ENCODE measurements at places on chromosomes 13 and 19.

GRCh38 chr13:59047546-59047945, 1116.2 kb downstream of the DIAPH3 start:
- DNase-seq = no peak

GRCh38 chr19:53823380-53824120, 564 bp downstream of the NLRP12 start:
- DNase-seq = no peak

DNA sequence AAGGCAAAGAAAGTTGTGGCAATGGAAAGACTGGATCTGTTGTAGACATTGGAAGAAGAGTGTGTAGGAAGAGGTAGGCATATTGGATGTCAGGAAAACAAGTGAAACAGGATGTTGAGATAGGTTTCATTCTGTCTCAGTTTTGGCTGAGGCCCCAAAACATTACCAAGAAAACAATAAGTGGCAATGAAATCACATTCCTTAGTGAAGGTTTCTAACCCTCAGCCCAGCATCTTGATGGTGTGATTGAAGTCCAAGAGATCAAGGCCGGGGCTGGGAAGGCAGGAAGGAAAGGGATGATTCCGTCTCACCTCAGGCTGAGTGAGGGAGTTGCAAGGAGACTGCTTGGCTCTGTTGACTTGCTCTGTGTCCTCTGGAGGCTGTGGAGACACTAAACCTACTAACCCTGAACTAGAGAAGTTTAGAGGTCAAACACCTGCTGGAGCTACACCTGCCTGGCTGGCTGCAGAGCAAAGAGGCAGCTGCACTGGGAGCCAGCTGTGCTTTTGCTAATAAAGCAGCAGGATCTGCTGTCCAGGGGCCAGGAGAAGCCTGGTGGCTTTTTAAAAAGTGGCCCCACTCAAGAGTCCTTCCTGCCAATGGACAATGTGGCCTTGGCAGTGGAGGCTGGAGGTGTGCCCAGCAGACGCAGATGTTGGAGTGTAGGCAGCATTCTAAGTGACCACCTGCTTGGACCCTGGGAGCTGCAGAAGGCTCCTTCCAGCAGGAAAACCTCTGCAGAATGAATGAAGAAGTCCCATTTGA, 53.6 kb downstream of the DGKH start:
- no peak for DNase-seq

GRCh38 chr13:25196971-25197370, 24.9 kb upstream of the AMER2 start:
- DNase-seq = no peak

DNA sequence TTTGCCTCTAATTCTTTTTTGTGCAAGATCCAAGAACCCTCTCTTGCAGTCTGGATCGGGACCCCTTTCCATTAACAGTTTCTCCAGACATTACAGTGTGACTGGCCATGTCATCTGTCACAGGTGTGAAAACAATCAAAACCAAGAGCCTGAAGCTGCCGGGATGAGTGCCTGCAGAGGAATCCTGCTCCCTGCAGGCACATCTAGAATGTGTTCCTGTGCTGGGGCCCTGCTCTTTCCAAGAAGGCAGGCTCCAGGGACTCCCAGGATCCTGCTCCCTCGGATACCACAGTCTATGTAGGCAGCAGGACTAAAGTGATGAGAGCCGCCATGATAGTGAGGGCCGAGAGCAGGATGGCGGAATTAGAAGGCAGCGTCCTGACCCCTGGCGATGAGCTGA, 38.8 kb downstream of the CCDC169 start:
- no peak for DNase-seq

- DNase-seq = no peak
Measured at GRCh38 chr19:49533551-49534488, 6.0 kb downstream of the RCN3 start.

- DNase-seq = no peak
Measured at GRCh38 chr13:100725472-100725871, 50.9 kb upstream of the TMTC4 start.

DNA sequence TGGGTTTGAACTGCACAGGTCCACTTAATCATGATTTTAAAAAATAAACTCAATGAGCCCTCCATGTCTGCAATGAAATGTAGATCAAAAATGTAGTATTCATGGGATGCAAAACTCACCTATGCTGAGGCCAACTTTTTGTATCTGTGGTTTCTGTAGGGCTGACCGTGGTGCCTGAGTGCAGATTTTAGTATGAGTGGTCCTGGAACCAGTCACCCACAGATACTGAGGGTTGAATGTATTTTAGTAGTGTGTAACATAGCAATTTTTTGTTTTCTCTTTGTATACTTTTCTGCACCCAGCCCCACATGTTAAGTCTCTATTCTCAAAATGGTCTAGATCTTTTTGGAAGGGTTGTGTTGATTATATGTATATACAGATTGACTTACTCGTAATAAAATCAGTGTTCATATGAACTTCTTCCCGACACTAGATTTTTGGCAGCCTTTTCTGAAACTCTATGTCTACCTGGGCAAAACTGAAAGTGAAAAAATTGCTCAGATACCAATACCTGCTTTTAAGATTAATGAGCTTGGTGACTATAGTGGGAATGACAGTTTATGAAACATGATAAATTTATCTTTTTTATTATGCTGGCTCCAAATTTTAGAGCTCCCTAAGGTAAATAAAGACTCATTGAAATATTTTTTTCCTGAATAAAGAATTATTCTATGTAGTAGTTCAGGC, 51.6 kb downstream of the DNAJC15 start:
- no peak for DNase-seq

GRCh38 chr13:62433660-62434059, 1018.0 kb upstream of the PCDH20 start:
- no peak for DNase-seq

DNA sequence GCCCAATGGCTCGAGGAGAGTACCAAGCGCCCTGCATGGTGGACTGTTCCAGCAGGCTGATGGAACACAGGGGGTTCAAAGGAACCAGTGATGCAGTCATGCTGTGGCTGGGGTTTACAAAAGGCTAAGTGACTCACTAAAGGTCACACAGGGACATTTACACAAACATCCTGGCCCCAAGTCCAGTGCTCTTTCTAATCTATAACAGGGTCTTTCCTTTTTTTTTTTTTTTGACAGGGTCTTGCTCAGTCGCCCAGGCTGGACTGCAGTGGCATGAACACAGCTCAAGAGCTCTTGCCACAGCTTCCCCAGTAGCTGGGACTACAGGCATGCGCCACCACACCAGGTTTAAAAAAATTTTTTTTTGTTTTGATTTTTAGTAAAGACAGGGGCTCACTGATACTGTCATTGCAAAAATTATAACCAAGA, 2.8 kb upstream of the SLC25A15 start:
- DNase-seq = no peak

DNA sequence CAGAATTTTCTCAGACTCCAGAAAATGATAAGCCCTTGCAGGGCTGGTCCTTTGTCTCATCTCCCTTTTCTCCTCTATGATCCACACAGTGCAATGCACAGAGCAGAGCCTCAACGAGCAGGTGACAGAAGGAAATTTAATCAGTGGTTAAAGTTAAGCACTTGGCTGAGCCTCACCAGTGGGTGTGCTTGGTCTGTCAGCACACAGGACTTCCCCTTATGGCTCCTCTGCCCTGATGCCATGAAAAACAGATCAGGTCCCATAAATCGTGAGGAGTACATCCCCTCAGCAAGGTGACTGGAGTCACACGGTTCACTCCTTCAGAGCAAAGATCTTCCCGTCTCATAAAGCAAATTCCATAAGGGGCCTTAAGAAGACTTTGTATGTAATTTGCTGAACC, 818.2 kb downstream of the UQCRFS1 start:
- DNase-seq = no peak

- no peak for DNase-seq
Measured at GRCh38 chr13:27981006-27981708, 7.3 kb downstream of the URAD start.

DNA sequence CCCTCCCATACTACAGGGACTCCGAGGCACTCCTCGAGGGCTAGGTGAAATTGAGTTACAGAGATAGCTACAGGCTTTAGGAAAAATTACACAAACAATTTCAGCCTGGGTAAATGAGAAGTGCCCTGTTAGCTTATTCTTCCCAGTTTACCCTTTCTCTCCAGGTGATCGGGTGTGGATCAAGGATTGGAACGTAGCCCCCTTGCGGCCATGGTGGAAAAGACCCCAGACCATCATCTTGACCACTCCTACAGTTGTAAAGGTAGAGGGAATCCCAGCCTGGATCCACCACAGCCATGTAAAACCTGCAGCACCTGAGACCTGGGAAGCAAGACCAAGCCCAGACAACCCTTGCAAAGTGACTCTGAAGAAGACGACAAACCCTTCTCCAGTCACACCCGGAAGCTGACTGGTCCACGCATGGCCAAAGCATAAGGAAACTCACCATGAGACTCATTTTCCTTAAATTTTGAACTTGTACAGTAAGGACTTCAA, 600.6 kb downstream of the UQCRFS1 start:
- DNase-seq = no peak

DNA sequence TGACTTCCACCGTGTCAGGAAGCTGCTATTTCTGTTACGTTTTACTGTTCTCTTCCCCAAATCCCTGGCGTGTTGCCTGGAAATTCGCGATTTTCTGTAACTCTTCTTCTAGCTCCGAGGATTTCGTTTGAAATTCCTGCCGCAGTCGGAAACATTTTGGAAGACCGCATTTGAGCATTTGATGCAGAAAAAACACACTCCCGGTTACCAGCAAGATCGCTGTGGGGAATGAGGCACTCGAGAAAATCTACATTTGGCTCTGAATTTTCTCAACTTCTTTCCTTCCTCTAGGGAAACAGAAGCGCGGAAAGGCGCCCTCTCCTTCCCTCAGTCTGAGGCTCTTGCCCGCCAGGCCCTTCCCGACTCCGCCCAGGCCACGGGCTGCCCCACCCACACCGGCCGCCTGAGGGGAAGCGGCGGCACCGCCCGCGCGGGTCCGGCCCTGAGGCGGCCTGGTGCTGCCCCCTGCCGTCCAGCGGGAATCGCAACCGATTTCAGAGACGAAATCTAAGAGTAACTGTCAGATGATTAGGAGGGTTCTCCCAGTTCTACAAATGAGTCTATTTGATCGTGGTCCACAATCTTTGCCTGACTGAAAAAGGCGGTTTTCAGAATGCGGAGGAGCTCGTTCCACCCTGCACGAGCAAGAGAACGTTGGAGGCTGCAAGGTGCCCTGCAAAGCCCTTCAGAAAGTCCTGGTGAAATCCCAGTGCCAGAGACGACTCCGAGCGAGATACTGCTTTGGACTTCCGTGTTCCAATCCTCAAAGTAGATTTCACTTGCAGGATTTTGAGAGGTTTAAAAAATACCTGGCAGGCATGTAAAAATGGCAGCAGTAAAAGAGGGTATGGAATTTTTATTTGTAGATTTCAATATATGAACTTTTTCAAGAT, 18.4 kb upstream of the TUBGCP3 start:
- peak; percentile 67 for DNase-seq

GRCh38 chr13:48600374-48601364, 53.1 kb upstream of the CYSLTR2 start:
- DNase-seq = no peak

DNA sequence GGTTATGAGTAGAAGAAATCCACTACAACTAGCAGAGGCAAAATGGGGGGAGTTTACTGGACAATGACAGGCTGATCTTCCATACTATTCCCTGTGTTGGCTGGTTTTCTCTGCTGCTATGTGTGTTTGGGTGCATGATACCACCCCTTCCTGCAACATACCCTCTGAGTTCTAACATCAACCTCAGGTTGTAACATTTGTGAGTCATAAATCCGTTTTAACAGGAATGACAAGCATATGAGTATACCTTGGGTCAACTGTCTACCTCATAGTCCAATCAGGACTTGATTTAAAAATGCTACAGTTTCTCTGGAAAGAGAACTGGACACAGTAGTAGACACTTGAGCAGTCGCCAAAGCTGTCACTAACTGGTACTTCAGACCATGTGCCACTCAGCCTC, 422.9 kb downstream of the KCTD12 start:
- DNase-seq = no peak

- DNase-seq = no peak
Measured at GRCh38 chr19:49512970-49513745, 697 bp downstream of the FCGRT start.

GRCh38 chr13:90726375-90726774, 621.1 kb upstream of the MIR17HG start:
- DNase-seq = no peak

DNA sequence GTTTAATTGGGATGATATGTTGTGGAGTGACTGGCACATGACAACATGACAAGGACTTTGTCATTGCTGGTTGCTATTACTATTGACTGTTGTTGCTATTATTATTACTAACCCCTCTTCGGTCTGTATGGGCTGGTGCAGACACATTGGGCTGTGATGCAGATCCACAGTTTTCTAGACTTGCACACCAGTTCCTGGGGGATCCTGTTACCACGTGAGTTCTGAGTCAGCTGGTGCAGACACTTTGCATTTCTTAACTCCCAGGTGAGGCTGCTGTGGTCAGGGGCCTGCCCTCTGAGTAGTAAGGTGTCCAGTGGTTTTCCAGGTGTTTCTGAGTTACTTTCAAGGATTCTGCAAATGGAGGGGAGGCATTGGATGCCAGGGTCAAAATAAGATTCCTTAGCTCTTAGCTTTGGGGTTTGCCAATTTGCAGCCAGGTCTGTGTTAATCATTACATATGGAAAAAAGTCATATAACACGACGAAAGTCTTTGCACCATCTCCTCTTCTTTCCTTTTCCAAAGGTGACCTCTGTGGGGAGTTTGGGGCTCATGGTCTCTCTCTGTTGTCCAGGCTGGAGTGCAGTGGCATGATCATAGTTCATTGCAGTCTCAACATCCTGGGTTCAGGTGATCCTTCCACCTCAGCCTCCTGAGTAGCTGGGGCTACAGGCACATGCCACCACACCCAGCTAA, 19.3 kb downstream of the BICRA start:
- DNase-seq = no peak

DNA sequence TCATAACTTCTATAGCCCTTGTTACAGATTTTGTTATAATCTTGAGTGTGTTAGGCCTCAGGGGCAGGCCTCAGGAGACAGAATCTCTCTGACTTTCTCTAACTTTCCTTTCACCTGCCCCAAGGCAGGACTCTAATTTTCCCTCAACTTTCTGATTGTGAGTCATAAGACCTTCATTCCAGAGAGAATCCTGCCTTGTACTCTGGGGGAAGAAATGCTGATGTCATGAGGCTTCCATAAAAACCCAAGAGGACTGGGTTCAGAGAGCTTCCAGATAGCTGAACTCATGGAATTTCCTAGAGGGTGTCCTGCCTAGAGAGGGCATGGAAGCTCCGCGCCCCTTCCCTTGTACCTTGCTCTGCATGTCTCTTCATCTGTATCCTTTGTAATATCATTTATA, 5.3 kb upstream of the KBTBD6 start:
- no peak for DNase-seq

- no peak for DNase-seq
Measured at GRCh38 chr19:19366434-19367396, 38.8 kb upstream of the GATAD2A start.

DNA sequence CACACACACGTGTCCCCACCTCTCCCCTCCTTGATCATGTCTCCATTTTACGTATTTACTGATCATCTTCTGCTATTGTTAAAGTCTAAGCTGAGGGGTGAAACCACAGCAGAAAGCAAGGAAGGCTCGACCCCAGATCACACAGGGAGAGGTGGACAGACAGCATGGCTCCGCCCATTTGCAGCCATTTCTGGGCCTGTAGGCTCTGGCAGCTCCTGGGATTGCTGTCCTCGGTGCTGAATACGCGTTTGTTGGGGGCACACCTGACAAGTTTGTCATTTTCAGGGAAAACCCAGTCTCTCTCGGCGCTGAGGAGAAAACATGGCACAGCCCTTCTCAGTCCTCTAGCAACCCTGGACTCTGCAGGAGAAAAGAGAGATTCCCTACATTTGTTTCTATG, 8.0 kb downstream of the TMEM86B start:
- no peak for DNase-seq

GRCh38 chr19:41501854-41502253, 58.9 kb downstream of the ERICH4 start:
- no peak for DNase-seq

GRCh38 chr19:8680676-8681344, 17.8 kb downstream of the ACTL9 start:
- DNase-seq = no peak
